Placental pericyte (primary cell): ENCODE measurements at places on chromosomes 11 and 22. TPM values are rescaled to one million over a fixed set of nuclear protein-coding genes. Genes with fewer than 3 reads are reported as not detected.

The CD3E gene
- total RNA-seq = not detected in 2 replicates

The HDAC10 gene
- 20.4 and 24.1 TPM in 2 replicates for total RNA-seq

The PTDSS2 gene
- total RNA-seq = 58.3 and 80.3 TPM in 2 replicates

The DNAJB7 gene
- total RNA-seq = not detected in 2 replicates

The MS4A12 gene
- not detected in 2 replicates for total RNA-seq

The CASP5 gene
- 1.5 TPM in 1 of 2 replicates, not detected in the other for total RNA-seq

The OR52E8 gene
- 1.0 TPM in 1 of 2 replicates, not detected in the other for total RNA-seq

The OR51A4 gene
- total RNA-seq = not detected in 2 replicates

The FOLH1 gene
- total RNA-seq = 0.29 TPM in 1 of 2 replicates, not detected in the other

The OR51B5 gene
- 0.57 TPM in 1 of 2 replicates, not detected in the other for total RNA-seq

The SAA4 gene
- not detected in 2 replicates for total RNA-seq

The WNT7B gene
- total RNA-seq = 5.2 TPM in 1 of 2 replicates, not detected in the other

The C11orf86 gene
- total RNA-seq = not detected in 2 replicates

The GRM5 gene
- total RNA-seq = under 0.01 TPM in 1 of 2 replicates, not detected in the other

The HBG1 gene
- total RNA-seq = not detected in 2 replicates

The ENTHD1 gene
- not detected in 2 replicates for total RNA-seq
